ENCODE measurements at places on chromosomes 7 and 10.

DNA sequence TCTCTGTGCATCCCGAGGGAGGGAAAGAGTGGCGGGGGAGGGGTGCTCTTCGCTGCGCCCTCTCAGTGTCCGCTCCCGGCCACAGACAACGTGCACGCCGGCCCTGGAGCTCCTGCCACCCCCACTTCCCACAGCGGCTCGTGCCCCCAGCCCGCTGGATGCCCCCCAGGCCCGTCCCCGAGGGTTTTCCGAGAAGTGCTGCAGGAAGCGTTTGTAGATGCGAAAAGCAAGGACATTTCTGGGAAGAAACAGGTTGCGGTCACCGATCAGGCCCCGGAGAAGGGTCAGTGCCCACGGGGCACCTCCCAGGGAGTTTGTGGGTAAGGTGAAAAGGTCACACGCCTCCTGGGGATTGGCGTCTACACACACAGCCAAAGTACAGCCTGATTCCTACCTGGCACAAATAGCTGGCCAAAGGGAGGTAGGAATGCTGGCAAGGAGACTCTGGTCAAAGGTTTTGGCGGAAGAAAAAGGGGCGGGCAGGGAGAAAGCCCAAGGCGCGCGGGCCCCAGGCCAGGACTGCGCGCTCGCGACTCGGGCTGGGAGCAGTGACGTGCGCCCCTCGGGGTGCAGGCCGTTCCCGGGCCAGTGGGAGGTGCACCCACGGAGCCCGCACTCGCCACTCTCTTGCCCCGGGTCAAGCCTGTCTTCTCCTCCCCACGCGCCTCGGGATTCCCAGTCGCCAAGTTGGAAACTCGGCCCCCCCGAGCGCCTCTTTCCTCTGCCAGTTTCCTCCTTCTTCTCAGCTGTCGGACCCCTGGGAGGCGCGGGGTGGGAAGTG is 1.5 kb upstream of the NRP1 start:
- no peak for DNase-seq

- no peak for DNase-seq
Measured at GRCh38 chr7:16404636-16405035, 16.7 kb downstream of the CRPPA start.

- no peak for DNase-seq
Measured at GRCh38 chr10:48802611-48803071, 118.0 kb downstream of the WDFY4 start.

DNA sequence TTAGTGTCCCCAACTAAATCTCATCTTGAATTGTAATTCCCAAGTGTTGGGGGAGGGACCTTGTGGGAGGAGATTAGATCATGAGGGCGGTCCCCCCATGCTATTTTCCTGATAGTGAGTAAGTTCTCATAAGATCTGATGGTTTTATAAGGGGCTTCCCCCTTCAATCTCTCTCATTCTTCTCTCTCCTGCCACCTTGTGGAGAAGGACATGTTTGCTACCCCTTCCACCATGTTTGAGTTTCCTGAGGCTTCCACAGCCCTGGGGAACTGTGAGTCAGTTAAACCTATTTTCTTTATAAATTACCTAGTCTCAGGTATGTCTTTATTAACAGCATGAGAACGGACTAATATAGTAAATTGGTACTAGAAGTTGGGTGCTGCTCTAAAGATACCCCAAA is 365.6 kb downstream of the ANKRD7 start:
- DNase-seq: no peak

GRCh38 chr10:50346942-50347341 is 95.6 kb upstream of the ASAH2 start:
- no peak for DNase-seq

DNA sequence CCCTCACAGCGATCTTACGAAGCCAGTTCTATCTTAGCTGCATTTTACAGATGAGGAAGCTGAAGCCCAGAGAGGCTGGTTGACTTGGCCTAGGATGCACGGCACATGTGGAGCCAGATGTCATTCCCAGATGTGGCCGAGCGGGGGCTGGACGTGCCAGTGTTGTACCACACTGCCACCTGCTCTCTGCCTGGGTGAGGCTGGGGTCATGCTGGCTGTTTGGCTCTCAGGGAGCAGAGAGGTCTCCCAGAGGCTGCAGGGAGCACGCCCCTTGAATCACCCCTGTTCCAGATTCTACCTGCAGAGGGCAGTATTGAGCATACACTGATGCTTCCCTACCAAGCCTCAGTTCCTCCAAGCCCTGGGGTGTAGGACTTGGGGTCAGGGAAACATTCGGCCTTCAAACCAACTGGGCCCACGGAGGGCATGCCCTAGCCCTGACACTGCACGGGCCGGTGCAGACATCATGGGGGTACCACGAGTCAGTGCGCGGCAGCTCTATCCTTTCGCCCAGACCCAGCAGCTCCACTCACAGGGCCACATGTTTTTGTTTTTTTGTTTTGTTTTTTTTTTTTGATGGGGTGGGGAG is 3.8 kb upstream of the GTF2IRD1 start:
- DNase-seq: peak; percentile 70

GRCh38 chr7:139427788-139428187 is 55.7 kb downstream of the KLRG2 start:
- DNase-seq: no peak

DNA sequence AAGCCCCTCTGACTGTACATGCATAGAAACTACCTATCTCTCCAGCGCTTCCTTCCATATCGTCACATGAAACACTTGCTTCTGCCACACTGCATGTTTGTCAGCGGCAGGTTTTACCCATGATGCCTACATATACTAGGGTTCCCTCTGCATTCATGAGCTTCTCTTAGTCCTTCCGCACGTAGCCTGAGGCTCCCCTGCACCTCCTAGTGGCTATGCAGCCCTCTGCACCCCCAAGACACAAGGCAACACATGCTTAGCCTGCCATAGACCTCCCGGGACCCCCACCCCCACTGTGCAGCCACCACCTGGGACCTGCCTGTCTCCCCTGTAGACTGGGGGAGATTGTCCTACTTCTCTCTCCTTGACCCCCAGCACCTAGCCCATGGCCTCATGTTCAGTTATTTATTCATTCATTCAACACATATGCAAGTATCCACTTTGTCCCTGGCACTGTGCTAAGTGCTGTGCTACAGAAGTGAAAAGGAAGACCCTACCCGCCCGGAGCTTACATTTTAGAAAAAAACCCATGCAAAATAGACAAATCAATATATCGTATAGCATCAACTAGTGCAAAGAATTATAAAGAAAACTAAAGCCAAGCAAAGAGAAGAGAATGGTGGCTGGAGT is 23.5 kb downstream of the TMEM273 start:
- DNase-seq: peak; percentile 36

- no peak for DNase-seq
Measured at GRCh38 chr10:69960606-69960987, 92.0 kb upstream of the MACROH2A2 start.

DNA sequence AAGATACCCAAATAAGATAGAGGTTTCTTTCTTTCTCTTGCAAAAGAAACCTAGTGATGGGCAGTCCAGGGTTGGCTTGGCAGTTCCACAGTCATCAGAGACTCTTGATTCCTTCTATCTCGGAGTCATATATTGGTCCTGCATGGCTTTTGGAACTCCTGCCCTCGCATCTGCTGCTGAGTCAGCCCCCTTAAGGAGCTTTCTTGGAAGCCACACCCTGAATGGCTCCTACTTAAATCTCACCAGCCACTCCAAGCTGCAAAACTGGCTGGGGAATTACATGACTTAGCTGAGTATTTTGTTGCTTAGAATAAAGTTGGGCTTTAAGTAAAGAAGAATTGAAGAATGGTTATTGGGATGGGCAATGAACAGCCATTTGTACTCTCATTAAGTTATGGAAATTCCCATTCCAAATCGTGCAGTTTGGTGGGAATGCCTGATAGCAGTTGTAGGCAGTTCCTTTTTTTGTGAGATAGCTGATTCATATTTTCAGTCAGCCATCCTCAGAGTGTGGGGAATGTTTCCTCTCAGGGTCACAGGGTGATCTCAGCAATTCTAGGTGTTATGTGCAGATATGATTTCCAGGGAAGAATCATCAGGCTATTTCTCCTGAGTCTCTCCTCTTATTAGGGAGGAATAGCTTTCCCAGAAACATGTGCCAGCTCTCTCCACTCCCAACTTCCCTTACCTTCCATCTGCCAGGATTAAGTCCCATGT is 209.9 kb downstream of the BBS9 start:
- no peak for DNase-seq

GRCh38 chr7:17951742-17952254 is 11.5 kb upstream of the SNX13 start:
- no peak for DNase-seq

DNA sequence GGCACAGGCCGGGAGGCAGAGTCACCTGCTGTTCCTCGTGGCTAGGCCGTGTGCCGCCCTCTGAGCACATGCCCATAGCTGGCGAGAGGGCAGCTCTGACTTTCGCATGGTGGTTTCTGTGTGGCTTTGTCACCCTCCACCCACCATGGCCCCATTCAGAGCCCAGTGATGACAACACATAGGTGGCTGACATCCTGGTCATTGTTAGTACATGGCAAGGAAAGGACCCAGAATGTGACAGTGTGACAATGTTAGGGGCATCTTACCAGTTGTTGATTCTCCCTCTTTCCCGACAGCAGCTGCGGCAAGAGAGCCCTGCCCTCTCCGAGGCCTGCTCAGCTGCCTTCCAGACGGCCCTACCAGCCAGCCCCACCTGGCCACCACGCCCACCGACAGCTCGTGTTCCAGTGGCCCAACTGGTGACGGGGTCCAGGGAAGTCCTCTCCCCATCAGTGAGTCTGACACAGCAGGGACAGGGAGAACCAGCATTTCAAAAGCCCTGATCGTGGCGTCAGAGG is 52.2 kb downstream of the ZNF467 start:
- DNase-seq: no peak

- DNase-seq: no peak
Measured at GRCh38 chr7:139594911-139595476, 71.5 kb downstream of the CLEC2L start.

DNA sequence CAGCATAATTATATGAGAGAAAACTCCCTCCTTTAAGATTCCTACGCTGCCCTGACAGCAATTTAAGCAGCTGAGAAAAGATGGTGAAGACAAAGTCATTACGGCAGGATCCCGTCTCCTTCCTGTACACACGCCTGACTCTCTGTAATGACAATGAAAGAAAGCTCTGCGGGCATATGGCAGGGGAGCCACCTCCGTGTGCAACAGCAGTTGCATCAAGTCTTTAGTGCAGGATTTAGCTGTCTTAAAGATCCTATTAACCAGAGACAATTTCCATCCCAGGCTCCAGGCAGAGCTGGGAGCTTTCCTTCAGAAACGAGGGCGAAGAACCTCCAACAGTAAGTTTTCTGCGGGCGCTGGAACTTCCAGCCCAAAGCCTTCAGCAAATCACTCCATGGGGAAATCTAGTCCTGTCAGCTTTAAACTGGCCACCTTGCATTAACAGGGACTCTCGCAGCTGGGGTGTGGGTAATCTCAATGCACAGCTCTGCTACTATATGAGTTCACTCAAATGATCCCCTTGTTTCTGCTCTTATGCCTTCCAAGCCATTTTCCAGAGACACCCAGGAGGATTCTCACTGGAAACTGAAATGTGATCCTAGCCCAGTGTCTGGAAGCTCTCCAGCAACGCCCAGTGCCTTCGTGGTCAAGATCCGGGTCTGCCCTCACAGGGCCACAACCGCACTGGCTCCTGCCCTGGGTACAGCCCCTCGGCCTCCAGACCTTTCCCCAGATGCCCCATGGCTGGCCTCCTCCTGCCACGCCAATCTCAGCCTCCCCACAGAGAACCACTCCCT is 74.9 kb downstream of the CTBP2 start:
- DNase-seq: no peak

DNA sequence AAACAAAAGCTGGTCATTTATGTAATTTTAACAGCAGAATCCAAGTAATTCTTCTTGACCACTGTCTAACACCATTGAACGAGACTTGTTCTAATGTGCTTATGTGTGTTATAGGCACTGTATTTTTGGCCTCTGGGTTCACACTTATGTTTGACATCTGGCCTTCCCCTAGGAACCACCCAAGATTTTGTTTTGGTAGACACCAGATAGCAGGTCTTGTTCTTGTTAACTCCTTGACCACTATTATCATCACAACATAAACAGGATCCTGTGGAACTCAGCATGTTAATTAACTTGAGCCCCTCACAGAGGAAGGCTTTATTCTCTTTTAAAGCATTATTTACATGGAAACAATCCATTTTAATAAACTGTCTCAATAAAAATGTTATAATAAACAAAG is 167.7 kb downstream of the SEMA3D start:
- no peak for DNase-seq

All from CD4-positive, alpha-beta T cell treated with Interleukin-21 for 1 hour (primary cell).